ENCODE measurements at places on chromosomes 3 and 15. TPM values are rescaled to one million over a fixed set of nuclear protein-coding genes. Genes with fewer than 3 reads are reported as not detected.
A peak's percentile ranks its signal among the peaks of the same experiment; 100 is the strongest.

DNA sequence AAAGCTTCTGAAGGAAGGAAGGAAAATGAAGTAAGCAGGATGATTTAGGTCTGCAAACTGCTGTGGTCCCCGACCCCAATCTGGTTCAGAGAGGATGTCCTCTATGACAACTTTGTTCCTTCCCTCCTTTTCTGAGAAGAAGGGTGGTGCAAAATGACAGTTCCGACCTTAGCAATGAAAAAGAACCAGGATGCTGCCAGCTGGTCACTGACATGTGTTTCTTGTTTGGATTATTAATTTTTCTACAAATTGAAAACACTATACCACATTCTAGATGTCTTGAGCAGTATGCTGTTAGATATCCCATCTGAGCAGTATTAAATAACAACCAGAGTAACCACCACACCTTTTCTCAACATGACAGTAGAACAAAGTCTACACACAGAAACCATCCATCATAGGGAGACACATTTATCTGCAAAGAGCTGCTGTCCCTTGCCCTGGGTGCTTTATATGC lies 27.5 kb downstream of the CDCP1 start:
- DNase-seq = peak; percentile 63
- H3K27ac ChIP-seq = peak overlapping the region; percentile 87
- peaks cover 43% of the 10 kb centered on the region for H3K36me3 ChIP-seq
- peak overlapping the region; percentile 68 for H3K4me3 ChIP-seq

GRCh38 chr15:62807539-62808130 lies 234.9 kb upstream of the TPM1 start:
- DNase-seq = no peak
- H3K36me3 ChIP-seq = no peaks in the 10 kb centered on the region
- no peak overlapping the region for H3K27ac ChIP-seq
- H3K27me3 ChIP-seq = no peaks in the 10 kb centered on the region
- no peak overlapping the region for H3K4me3 ChIP-seq

- no peaks in the 10 kb centered on the region for H3K27me3 ChIP-seq
- H3K27ac ChIP-seq = no peak overlapping the region
- no peak overlapping the region for H3K4me3 ChIP-seq
These were observed 22.4 kb downstream of the RCN2 start for GRCh38 chr15:76953913-76954312.

DNA sequence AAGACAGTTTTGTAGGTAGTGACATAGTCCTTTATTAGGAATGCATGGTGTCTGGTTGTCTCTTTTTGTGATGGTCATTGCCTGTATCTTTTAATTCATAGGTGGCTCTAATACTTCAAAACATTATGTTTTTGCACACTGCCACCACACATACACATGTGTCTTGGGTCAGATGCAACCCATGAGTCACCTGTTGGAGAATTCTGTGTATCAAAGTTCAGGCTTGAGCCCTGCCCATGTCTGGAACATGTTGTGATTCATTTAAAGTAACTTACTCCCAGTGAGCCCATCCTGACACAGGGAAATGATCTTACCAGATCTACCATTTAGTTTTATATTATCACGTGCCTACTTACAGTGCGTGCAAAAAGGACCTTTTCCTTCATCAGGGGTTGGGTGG lies 142.7 kb downstream of the GHSR start:
- no peak overlapping the region for H3K4me3 ChIP-seq
- DNase-seq = no peak
- H3K27ac ChIP-seq = no peak overlapping the region
- no peaks in the 10 kb centered on the region for H3K27me3 ChIP-seq
- H3K4me1 ChIP-seq = no peaks in the 10 kb centered on the region

GRCh38 chr3:100615684-100616083 lies 6.3 kb downstream of the ADGRG7 start:
- no peak overlapping the region for H3K27ac ChIP-seq
- DNase-seq = no peak
- H3K36me3 ChIP-seq = peaks cover 35% of the 10 kb centered on the region
- H3K4me3 ChIP-seq = no peak overlapping the region
- H3K4me1 ChIP-seq = peaks cover 9% of the 10 kb centered on the region

GRCh38 chr3:98598492-98598891 lies 5.1 kb upstream of the CPOX start:
- peaks cover 23% of the 10 kb centered on the region for H3K4me1 ChIP-seq
- H3K27ac ChIP-seq = no peak overlapping the region
- no peaks in the 10 kb centered on the region for H3K36me3 ChIP-seq
- no peak overlapping the region for H3K4me3 ChIP-seq
- H3K27me3 ChIP-seq = peaks cover 8% of the 10 kb centered on the region
- no peak for DNase-seq

DNA sequence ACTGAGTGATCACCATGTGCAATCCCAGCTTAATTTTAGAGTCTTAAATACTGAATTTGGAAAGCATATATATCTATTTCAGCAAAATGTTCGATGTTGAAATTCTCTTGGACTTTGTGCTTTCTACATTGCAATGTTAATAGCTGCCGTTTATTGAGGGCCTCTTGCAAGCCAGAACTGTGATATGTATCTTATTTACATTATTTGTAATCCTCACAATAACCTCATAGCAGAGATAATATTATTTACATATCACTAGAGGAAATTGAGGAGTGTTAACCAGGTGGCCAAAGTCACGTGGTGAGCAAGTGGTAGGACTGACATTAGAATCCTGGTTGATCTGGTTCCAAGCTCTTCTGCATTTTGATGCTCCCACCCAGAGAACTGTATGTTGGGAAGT lies 254.1 kb downstream of the SLC9A9 start:
- H3K27me3 ChIP-seq = no peaks in the 10 kb centered on the region
- H3K4me3 ChIP-seq = no peak overlapping the region
- H3K36me3 ChIP-seq = no peaks in the 10 kb centered on the region
- H3K4me1 ChIP-seq = no peaks in the 10 kb centered on the region
- DNase-seq = no peak

DNA sequence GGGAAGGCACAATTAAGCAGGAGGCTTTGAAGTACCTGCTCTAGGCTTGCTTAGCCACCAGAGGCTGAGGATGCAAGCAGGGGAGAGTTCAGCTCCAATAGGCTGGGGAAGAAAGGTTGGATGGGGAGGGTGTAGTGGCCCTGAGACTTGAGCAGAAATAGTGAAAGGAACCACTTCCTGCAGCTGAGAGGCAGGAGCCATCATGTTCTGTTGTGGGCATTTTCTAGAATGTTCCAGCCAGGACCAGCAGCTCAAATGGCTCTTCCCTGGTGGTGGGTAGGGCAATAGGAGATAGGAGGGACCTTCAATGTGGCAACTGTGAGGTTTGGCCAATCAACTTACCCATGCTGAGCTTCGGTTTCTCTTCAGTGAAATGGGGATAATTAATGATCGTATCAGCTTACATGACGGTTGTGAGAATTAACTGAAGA lies 79.1 kb upstream of the CGNL1 start:
- H3K27ac ChIP-seq = no peak overlapping the region
- no peak overlapping the region for H3K4me3 ChIP-seq
- no peak for DNase-seq
- H3K4me1 ChIP-seq = peaks cover 12% of the 10 kb centered on the region
- H3K36me3 ChIP-seq = no peaks in the 10 kb centered on the region
- H3K27me3 ChIP-seq = no peaks in the 10 kb centered on the region

The OCA2 gene
- total RNA-seq = not detected

The FANCI gene
- total RNA-seq = 213 TPM
